ENCODE measurements at places on chromosomes 3 and 15. TPM values are rescaled to one million over a fixed set of nuclear protein-coding genes. Genes with fewer than 3 reads are reported as not detected.
A peak's percentile ranks its signal among the peaks of the same experiment; 100 is the strongest.

CHDH gene
- total RNA-seq: 0.07 TPM

CRBN gene
- total RNA-seq: 45.2 TPM

TM6SF1 gene
- 1.1 TPM for total RNA-seq

GRIP2 gene
- total RNA-seq: 6.8 TPM

CDCP1 gene
- 33.5 TPM for total RNA-seq

CACNA1D gene
- total RNA-seq: not detected

CHRNA5 gene
- total RNA-seq: 14.7 TPM

CTDSPL gene
- 18.3 TPM for total RNA-seq

TICRR gene
- 6.6 TPM for total RNA-seq

RBPMS2 gene
- 0.91 TPM for total RNA-seq

HDC gene
- total RNA-seq: 0.05 TPM

DNA sequence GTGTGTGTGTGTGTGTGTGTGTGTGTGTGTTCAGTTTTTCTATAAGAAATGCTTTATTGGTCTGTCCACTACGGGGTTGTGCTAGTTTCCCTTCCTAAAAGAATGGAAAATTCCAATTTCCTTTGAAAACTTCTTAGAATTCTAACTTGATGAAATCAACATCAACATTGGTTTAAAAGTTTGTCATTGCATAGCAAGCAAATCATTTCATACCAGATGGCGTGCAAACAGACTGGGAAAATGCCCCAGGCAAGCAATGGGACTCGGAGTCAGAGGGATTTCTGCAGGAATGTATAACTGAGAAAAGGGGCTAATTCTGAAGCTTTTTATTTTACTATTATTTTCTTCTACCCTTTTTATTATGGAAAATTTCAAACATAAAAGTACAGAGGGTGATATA lies 13.1 kb upstream of the DYNC1LI1 start:
- peak; percentile 86 for DNase-seq

- DNase-seq: peak; percentile 74
These were observed 38.7 kb downstream of the CHST2 start for GRCh38 chr3:143158014-143158988.

- no peak for DNase-seq
These were observed 410.4 kb downstream of the TUSC7 start for GRCh38 chr3:117120014-117120413.

DNA sequence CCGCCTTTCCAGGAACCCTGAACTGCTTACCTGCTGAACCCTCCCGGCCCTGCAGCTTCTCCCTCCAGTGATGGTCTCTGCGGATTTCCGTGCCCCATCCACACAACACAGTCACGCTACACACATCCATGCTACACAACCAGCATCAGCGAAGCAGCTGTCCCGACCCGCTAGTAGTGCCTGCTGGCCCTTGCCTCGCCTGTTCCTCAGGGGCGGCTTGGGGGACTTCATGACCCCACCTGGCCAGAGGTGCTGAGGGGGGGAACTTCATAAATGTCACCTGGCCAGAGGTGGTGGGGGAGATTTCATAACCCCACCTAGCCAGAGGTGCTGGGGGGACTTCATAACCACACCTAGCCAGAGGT lies 530 bp upstream of the TUBGCP5 start:
- DNase-seq: no peak

DNA sequence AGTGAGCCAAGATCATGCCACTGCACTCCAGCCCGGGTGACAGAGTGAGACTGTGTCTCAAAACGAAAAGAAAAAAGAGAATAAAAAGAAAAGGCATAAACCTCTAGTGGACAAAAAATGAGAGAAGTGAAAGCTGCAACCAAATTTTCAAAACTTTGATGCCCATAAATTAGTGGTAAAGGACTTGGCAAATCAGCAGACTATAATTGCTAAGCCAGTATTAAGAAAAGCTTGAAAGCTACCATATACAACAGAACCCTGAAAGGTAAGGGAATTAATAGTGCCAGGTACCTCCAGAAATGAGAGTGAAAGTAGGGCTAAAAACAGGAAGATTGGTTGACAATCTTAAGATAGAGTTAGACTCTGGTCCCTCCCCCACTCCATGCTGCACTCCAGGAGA lies 32.9 kb upstream of the SLC22A13 start:
- DNase-seq: no peak

DNA sequence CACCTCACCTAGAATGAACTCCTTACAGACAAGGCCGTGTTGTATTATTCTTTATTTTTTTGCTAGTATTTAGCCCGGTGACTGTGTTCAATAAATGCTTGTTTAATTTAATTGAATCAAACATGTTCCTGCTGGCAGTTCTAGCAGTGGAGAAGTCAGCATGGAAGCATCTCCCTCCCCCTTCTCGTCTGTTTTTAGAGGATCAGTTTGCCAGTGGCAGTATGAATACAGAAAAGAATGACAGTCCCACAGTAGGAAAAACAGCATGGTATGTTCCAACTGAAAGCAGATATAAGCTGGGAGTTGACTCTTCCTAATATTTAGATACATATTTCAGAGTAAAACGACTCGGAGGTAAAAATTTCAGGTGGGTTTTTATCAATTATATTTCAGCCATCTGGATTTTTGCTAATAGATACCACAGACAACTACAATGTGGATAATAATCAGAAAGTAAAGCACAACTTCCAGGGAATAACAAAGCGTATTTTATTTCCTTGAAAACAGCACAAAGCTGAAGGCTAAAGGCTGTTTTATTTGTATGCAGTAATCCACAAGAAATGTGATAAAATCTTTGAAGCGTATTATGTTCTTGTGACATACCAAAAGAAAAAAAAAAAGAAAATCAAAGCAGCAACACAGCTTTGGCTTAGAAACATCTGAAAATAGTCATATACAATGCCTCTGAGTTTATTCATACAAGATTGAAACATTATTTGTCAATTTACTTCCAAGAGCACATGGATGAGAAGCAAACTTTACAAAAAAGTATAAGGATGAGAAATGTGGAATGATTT lies 244.5 kb upstream of the KCNMB2 start:
- no peak for DNase-seq

DNA sequence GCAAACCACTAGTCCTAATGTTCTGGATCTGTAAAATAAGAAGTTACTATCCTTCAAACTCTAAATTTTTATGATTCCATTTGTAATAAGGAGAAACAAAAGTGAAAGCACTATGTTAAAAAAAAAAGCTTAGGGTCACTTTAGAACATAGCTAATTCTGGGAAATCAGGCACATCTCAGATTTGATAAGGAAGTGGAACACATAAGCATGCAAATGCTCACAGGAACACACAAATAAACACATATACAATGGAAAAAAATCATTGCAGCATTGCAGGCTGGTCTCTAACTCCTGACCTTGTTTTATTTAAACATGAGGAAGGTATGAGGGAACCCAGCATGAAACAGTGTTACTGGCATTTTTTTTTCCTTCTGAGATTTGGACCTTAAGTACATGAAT lies 63.2 kb upstream of the TNFSF10 start:
- peak; percentile 41 for DNase-seq

DNA sequence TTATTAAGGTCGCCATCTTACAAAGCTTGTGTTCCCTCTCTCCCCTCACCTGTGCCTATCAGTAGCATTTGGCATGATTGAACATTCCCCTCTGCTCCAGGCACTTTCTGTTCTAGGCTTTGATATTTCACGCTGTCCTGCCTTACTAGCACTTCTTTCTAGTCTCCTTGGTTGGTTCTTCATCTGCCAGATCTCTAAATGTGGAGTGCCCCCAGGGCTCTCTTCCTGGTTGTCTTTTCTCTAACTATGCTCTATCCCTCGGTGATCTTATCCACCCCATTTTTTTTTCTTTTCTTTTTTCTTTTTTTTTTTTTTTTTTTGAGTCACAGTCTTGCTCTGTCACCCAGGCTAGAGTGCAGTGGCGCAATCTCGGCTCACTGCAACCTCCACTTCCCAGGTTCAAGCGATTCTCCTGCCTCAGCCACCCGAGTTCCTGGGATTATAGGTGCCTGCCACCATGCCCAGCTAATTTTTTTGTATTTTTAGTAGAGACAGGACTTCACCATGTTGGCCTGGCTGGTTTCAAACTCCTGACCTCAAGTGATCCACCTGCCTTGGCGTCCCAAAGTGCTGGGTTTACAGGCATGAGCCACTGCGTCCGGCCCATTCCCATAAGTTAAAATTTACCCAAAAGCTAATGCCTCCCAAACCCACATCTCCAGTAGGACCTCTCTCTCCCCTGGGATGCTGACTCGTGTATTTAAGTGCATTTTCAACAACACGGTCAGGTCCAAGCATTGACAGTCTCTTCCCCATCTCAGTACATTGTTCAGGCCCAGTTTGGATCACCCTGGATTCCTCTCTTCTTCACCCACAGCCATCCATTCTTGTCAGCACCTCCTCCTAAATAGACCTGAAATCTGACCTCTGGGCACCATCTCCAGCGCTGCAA lies 5.2 kb downstream of the NUSAP1 start:
- peak; percentile 32 for DNase-seq

DNA sequence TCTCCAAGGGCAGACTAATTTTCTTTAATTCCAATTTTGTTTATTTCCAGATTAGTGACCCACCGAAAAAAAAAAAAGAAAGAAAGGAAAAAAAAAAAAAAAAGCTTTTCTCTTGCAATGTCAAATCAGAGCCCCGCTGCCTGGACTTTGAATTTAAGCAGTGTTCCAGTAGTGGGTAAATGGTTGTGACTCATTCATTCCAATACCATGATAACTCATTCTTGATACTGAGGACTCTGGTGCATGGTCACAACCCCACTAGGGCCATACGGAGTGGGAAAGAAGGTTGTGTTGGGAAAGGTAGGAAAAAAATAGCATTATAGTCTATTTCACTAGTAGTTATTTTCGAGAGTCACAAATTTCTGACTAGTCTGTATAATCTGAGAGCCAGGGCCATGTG lies 59.1 kb upstream of the COL8A1 start:
- DNase-seq: peak; percentile 95

- DNase-seq: no peak
These were observed 42.3 kb upstream of the TUSC7 start for GRCh38 chr3:116667324-116667723.

DNA sequence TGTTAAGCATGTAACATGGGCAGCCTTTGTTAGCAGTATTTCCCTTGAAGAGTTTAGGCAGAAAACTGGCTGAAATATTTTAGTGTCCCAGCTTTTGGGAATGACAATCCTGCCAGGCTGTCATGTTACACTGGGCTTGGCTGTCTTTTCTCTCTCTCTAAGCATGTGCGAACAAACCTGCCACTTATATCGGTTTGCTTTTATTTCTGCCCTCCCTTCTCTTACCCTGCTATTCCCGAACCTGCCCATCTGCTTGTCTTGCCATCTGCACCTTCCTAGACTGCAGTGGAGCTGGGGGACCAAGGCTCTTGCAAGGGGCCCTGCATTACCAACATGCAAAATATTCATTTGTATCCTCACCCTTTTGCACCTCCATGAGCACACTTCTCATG lies 339.6 kb downstream of the EPHB1 start:
- DNase-seq: no peak

GRCh38 chr3:27616031-27616430 lies 106.1 kb downstream of the EOMES start:
- no peak for DNase-seq
